ENCODE measurements at places on chromosomes 12 and 14. TPM values are rescaled to one million over a fixed set of nuclear protein-coding genes. Genes with fewer than 3 reads are reported as not detected.

PTPRB gene
- total RNA-seq, result not detected

C12orf42 gene
- total RNA-seq, result 138 TPM

VWF gene
- not detected for total RNA-seq

EPYC gene
- not detected for total RNA-seq

OR6C2 gene
- total RNA-seq, result not detected

TMBIM4 gene
- 85.6 TPM for total RNA-seq

MED6 gene
- total RNA-seq, result 68.3 TPM

FGF23 gene
- not detected for total RNA-seq

DIP2B gene
- total RNA-seq, result 45.5 TPM

ITGB7 gene
- total RNA-seq, result 199 TPM

TDP1 gene
- total RNA-seq, result 56.8 TPM

LRFN5 gene
- total RNA-seq, result 0.95 TPM

DNA sequence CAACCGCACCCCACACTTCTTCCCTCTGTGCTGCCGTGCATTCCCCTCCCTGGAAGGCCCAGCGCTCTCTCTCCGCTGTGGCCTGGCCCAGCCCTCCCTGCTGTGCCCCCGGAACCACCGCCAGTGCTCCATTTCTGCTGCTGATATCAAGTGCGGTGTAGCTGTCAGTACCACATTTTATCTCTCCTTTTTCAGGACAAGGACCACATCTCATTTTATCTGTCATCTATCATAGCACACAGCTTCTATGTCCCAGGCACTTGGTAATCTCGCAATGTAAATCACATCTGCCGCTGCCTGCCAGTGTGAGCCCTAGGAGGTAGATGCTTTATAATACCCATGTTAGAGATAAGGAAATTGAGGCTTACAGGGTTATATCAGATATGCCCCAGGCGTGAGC, 18.3 kb downstream of the IL31 start:
- no peak for DNase-seq

GRCh38 chr14:71399057-71399487, 491.8 kb downstream of the PCNX1 start:
- DNase-seq, result peak; percentile 92

DNA sequence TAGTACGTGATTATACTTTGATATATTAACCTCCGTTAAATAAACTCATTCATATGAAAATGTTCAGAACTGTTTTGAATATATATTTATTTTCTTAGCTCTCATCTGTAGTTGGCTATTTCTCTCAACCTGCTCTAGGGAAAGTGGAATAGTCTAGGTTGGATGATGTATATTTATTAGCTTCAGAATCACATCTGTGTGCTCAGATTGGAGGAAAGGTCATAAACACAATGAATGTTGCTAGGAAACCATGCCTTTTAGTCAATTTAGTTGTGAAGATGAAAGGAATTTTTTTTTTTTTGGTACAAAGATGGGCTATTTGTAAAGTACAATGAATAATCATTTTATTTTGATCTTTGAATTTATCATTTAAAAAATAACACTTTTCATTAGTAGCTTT, 439.1 kb downstream of the FOXG1 start:
- DNase-seq, result no peak

DNA sequence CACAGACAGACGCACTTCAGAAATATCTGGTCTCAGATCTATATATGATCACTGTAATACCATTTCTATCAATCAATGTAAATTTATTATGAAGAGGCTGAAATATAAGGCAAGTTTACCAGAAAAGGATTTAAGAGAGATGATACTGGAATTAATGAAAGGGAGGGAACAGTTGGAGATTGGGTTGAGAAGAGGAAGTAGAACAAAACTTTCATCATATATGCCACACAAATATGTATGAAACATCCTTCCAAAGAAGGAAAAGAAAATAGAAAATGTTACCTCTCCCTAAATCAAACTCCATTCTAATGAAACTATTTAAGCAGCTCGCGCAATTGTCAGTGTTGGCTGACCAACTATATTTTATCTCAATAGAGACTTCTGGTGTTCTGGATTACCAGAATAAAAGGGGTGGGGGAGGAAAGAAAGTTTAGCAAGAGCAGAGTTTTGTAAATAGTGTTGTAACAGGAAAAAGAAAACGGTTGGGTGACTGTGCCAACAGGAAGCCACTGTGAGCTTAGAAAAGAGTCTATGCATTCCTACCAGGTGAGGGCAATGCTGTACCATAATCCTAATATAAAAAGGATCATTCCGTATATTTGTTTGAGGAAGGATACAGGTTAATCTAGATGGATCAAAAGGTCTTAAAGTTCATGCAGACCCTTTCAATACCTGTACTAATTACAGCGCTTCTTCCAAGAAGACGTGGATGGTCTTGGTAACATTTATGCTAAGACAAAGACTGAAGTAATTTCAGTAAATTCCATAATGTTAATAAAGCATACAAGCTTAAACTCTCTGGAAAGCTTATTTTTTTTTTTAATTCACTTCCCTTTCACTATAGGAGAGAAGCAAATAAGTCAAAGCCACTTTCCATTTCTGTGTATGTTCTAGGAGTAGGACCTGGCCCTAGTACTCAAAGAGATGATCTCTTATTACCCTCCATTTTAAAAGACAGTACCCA, 14.5 kb upstream of the LLPH start:
- DNase-seq, result peak; percentile 35

DNA sequence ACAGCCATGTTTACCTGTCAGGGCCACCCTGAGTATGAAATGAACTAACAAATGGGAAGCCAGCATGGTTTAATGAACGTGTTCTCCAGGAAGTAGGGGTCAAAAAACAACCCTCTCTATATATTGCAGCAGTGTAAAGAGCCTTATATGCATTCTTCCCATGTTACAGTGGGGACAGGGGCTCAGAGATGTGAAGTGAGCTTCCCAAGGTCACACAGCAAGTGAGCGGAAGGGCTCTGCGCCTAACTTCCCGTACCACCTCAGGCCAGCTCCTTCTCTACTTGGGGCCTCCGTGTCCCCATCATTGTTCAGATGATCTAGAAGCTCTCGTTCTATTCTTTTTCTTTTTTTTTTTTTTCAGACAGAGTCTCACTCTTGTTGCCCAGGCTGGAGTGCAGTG, 105.1 kb upstream of the MAP1LC3B2 start:
- no peak for DNase-seq

DNA sequence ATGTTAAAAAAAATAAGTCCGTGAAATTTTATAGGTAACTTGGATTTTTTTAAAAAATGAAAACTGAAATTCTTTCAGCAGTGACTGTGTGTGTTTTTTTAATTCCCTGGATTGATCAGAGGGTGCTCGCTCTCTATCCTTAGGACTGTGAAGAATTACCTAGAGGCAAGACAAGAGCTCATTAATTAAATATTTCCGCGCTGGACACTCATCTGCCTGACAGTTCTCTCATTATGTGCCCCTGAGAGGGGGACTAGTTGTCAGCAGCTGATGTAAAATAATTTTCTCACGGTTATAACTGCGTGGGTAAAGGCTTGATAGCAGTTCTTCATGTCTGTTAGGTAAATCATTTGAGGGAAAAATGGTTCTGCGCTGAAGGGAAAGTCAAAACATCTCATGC, 101.3 kb downstream of the PTCSC3 start:
- no peak for DNase-seq

DNA sequence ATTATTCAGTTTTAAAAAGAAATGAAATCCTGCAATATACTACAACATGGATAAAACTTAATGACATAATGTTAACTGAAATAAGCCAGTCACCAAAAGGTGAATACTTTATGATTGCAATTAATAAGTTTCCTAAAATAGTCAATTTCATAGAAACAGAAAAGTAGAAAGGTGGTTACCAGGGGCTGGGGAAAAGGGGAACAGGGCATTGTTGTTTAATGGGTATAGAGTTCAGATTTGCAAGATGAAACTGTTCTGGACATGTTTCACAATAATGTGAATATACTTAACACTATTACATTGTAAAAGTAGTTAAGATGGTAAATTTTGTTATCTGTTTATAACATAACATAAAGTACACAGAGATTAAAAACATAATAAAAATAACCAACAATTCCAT, 550.9 kb downstream of the CCER1 start:
- DNase-seq, result no peak

- no peak for DNase-seq
Measured at GRCh38 chr14:21494902-21495762, 16.0 kb downstream of the METTL3 start.

DNA sequence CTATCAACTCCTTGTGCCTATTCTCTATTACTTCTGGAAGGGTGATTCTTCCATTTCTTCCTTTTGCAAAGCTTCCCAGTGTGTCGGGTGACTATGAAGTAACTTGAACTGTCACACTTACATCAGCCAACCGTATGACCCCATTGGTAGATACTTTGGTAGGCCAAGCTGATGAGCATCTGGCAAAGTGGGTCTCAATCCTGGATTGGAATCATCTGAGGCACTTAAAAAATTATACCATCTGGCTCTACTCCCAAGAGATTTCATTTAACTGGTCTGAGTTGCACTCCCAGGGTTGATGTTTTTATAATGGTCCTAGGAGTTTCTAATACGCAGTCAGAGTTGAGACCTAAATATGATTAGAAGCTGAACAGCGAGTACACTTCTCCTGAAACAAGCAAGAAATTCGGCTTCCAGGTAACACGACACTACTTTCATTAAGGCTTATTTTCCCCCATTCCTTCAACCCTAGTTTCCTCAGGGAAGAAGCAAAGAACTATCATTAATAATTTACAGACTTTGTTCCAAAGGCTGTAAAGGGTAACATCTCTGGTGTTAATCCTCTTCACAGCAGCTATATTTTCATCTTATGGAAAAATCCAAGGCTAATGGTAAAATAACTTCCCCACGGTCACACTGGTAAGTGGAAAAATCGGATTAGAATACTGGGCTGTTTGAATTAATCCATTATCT, 76.8 kb downstream of the PDE6H start:
- no peak for DNase-seq

DNA sequence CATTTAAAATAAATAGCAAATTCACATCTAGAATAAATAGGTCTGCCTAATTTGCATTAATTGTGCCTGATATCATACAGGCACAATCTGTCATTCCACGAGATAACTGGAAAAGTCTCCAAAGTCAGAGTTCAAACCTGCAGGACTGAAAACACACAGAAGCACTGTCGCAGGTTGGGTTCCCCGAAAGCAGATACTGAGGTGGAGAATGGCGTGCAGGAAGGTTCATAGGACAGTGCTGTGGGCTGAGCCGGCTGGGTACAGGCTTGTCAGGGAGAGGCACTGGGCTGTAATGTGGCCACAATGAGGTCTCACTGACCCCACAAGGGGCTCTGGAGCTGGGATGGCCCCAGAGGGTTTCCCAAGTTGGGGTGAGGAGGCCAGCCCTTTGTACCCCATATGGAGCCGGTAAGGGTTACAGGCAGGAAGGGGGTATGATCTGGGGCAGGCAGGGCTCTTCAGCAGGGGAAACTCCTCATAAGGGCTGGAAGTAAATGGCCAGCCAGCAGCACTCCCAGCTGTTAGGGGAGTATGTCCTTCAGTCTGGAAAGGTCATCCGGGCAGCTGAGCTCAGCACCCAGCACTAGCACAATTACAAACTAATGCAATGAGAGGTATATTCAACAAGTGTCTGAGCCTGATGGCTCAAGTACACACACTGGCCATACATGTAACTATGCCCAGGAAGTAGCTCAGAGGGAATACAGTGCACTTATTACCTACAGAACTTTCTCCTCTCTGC, 68.5 kb downstream of the NT5DC3 start:
- no peak for DNase-seq

- no peak for DNase-seq
Measured at GRCh38 chr14:78227248-78228077, 57.3 kb downstream of the NRXN3 start.
